ENCODE measurements at places on chromosomes 3 and 15.

GRCh38 chr3:28039829-28040228, 201.6 kb upstream of the CMC1 start:
- DNase-seq = no peak

DNA sequence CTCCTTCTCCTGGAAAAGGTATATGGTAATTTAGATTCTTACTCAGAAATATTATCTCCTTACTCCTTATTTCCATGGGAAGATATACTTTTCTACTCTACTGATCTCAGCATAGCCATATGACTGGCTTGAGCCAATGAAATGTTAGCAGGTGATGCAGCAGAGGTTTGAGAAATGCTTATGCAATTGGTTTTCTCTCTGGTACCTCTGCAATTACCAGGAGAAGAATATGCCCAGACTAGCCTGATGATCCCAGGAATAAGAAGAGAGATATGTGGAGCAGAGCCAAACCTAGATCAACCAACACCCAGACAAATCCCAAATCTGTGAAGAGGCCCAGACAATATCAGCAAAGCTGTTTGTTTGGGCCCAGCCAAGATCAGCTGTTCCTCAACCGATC, 33.2 kb upstream of the CAPN7 start:
- DNase-seq = no peak

DNA sequence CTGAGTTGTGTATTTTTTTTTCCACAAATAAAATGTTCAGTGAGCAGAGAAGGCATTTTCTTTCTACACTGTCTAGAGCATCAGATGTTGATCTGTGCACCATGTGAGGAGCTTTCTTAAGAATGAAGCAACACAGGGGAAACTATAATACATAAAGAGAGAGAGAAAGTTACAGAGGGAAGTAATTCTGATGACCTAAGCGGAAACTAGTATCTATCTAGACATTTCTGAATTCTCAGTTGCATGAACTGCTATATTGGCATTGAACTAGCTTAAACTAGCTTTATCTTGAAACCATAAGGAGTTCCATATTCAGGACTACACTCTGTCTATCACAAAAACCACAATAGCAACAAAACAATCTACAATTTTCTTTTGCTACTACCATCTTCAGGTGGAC, 822.4 kb downstream of the VGLL3 start:
- DNase-seq = no peak

GRCh38 chr15:85154061-85154460, 172.4 kb downstream of the PDE8A start:
- no peak for DNase-seq

DNA sequence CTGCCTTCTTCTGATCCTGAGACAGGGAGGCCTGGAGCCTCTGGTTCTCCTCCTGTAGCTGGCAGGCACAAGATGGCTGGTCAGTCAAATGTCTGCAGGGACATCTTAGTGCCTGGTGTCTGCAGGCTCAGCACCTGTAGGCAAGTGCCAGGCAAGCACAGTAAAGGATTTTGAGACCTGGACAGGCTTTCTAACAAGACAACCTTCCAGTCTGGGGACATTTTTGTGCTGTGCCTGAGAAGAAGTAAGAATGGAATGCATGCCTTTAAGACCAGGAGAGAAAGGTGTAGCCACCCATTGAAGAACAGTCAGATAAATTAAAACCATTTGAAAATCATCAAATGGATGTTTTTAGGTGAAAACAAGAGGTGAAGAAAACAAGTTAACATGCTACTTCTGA, 31.2 kb downstream of the DZIP1L start:
- no peak for DNase-seq

GRCh38 chr3:23999012-23999641, 54.0 kb downstream of the NR1D2 start:
- peak; percentile 5 for DNase-seq

GRCh38 chr3:59017617-59017984, 32.2 kb downstream of the CFAP20DC start:
- peak; percentile 78 for DNase-seq

DNA sequence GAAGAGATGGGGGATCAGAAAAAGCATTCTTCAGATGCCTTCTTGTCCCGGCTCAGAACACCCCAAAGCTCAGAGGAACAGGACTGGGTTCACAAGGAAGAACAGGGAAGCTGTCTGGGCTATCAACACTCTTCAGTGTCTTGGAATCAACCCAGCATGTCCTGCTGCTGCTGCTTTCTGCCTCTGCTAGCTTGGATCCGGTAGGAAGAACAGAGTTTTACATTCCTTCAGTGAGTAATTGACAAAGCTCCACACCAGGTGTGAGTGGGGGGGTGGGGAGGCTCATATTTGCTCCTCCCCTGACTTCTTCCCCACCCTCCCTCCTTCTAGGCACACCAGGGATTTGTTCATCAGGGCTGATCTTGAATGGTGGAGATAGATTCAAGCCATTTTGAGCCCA, 13.1 kb upstream of the ETV5 start:
- no peak for DNase-seq

- no peak for DNase-seq
These were observed 729.2 kb downstream of the ROBO1 start for GRCh38 chr3:79038636-79039035.

DNA sequence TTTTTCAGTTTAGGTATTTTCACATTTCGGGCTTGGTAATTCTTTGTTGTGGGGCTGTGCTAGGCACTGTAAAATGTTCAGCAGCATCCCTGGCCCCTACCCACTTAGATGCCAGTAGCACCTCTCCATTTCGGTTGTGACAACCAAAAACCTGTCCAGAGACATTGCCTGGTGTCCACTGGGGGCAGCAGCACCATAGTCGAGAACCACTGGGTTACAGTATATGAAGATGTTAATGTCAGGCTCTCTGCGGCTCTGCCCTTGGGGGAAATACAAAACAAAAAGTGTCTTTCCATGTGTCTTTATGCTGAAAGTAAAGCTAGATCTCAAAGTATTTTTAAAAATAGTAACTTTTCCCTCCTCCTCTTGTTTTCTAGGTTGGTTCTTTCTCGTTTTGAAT, 177.2 kb downstream of the ITPR1 start:
- DNase-seq = no peak

- no peak for DNase-seq
These were observed 87.4 kb downstream of the THSD4 start for GRCh38 chr15:71202712-71203111.

GRCh38 chr3:132662212-132662611, 2.1 kb downstream of the UBA5 start:
- DNase-seq = no peak

- no peak for DNase-seq
These were observed 51.0 kb upstream of the ARL8B start for GRCh38 chr3:5071061-5071460.

DNA sequence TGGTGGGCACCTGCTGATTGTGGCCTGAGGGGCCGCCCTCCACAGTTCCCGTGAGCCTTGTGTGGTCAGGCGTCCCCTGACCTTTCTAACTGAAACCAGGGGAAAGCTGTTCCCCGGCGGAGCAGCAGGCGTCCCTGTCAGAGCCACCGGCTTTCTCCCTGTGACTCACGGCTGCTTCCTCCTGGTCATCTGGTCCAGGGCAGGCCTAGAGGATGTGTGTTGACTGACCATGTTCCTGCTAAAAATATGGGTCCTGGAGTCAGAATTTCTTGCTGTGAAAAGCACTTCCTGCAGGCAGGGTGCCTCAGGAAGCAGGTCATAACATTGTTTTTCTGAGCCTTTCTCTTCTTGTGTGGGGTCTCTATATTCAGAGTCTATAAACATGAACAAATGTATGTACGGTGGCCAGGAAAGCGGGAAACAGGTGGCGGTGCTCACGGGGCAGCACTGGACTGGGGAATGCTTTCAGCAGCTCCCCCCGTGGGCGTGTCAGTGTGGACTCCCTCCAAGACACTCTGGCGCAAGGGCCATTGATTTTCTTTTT, 38.4 kb upstream of the CGNL1 start:
- DNase-seq = no peak

- no peak for DNase-seq
These were observed 29.5 kb downstream of the EFCC1 start for GRCh38 chr3:129030611-129031010.

DNA sequence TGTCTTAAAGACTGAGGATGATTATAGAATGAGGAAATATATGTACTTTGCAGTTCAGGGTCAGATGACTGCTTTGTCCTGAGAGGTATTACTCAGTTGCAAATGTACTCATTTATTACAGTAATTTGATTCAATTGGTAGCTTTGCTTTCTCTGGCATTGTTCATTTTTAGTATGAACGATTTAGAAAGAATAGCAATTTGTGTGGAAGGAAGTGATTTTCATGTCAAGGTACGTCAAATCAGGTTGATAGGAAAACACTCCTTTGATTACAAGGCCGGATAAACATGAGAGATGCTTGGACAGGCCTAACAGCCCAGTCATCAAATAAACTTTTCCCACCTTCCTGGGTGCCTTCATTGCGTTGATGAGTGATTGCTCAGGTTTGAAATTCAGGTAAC, 53.8 kb downstream of the UNC13C start:
- DNase-seq = no peak

DNA sequence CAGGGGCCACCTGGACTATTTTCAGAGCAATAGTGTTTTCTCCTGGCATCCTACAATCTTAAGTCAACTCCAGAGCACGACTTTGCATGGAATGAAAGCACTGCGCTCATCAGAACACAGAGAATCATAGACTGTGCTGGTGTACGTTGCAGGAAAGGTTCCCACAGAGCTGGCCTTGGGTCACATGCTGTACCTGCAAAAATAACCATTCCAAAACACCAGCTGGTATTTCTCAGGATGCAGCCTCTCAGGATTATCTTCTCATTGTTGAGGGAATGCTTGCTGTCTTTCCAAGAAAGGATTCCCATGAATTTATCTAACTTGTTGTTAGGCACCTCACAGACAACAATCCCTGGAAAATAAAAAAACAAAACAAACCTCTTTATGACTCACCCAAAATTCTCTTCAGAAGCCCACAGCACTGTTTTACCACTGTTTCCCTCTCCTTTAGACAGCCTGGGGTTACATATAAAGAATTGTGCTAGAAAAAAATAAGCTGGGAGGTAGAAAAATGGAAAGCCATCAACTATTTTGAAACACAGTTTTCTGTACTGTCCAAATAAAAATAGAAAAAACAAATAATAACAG, 131.7 kb downstream of the ATP8B4 start:
- DNase-seq = no peak

DNA sequence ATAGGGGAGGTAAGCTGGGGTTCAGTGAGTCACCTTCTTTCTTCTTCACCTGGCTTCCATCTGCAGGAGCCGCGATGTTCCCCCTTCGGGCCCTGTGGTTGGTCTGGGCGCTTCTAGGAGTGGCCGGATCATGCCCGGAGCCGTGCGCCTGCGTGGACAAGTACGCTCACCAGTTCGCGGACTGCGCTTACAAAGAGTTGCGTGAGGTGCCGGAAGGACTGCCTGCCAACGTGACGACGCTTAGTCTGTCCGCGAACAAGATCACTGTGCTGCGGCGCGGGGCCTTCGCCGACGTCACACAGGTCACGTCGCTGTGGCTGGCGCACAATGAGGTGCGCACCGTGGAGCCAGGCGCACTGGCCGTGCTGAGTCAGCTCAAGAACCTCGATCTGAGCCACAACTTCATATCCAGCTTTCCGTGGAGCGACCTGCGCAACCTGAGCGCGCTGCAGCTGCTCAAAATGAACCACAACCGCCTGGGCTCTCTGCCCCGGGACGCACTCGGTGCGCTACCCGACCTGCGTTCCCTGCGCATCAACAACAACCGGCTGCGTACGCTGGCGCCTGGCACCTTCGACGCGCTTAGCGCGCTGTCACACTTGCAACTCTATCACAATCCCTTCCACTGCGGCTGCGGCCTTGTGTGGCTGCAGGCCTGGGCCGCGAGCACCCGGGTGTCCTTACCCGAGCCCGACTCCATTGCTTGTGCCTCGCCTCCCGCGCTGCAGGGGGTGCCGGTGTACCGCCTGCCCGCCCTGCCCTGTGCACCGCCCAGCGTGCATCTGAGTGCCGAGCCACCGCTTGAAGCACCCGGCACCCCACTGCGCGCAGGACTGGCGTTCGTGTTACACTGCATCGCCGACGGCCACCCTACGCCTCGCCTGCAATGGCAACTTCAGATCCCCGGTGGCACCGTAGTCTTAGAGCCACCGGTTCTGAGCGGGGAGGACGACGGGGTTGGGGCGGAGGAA, 2.6 kb downstream of the ISLR2 start:
- DNase-seq = no peak

DNA sequence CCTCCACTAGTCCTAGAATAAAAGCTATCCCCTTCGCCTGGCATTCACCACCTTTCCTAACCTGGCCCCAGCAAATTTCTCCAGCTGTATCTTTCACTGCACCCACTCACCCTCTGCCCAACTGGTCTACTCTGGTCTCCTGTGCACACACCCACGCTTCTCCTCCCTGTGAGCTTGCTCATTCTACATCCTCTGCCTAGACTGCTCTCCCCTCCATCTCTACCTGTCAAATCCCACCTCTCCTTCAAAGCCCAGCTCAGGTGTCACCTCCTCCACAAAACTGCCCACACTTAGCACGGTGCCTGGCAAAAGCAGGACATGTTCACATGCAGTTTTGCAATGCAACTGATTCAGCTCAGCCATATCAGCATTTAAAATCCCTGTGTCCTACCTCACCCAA, 45.8 kb upstream of the NTRK3 start:
- no peak for DNase-seq

- DNase-seq = no peak
These were observed 880.3 kb upstream of the GBE1 start for GRCh38 chr3:82641701-82642100.

DNA sequence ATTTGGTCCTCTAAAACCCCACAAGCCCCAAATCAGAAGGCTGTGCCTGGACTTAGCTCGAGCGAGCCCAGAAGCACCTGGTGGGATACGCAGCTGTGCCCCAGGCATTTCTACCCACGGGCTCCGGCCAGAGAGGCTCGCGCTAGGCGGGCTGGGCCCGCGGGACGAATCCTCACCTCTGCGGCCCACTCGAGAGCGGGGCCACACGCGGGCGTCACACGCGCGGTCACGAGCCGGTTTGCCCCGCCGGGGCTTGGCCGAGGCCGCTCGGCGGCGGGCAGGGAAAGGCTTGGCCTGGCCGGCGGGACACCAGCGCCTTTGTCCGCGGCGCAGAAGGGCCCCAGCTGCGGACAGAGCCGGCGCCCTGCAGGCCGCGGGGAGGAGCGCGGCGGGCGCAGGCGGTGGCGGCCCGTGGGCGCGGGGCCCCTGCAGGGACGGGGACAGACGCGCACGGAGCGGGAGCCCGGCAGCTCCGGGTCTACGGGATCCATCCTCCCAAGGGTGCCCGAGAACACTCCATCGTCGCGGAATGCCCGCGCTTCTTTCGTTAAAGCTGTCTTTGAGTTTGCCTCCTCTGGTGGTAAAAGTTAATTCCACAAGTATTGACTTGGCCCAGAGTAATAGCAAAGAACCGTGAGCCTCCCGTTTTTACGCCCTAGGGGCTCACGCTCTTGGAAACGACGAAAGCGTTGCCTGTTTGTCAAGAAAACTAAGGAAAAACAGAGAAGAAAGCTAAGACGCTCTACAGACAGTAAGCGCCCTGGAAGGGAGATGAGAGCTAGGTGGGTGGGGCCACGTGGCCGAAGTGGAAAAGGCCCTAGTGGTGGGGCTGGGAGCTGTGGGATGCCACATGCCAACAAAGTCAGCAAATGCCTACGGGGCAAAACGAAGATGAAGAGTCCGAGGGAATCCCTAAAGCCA, 26.4 kb downstream of the TYRO3 start:
- DNase-seq = no peak

GRCh38 chr3:18740631-18741583, 315.8 kb upstream of the SATB1 start:
- no peak for DNase-seq

GRCh38 chr3:13140596-13140995, 67.4 kb upstream of the IQSEC1 start:
- DNase-seq = no peak

GRCh38 chr15:49036650-49037545, 9.3 kb downstream of the SECISBP2L start:
- no peak for DNase-seq

Measured in kidney epithelial cell (primary cell).